ENCODE measurements at places on chromosomes 2 and 18.

DNA sequence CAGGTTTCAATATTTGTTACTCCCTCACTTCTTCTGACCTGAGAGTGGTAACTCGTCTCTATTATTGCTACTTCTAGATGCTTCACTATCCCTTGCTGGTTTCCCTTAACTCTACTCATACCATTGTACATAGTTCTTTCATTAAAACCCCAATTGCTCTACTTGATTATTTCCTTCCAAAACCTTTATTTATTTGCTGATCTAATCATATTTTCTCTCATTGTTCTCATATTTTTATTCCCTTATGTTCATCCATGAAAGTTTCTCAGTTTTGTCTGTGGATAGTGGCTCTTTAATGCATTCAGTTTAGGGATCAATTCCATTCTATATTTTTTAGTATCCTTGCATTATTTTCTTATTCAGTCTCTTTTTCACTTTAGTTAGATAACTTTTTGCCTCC is 42.1 kb downstream of the RND3 start:
- no peak for DNase-seq

- peak; percentile 72 for DNase-seq
These were observed 49.5 kb downstream of the C2orf42 start for GRCh38 chr2:70141212-70141901.

GRCh38 chr2:130808482-130809268 is 28.0 kb upstream of the ARHGEF4 start:
- no peak for DNase-seq

DNA sequence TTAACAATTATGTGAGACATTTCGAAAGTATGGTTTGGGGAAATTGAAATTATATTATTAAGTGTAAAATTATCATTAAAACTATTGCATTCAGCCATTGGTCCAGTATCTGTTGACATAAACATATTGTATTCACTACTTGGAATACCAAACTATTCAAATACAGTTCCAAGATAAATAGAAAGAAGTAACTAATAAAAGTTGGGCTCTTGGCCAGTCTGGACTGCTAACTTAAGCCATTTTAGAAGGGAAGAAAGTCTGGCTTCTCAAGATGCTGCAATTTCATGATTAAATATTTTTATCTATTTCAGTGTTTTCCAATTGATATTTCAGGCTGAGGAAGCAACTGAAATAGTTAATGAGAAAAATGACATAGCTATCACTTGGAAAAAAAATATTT is 109.8 kb upstream of the CHRNA1 start:
- no peak for DNase-seq

DNA sequence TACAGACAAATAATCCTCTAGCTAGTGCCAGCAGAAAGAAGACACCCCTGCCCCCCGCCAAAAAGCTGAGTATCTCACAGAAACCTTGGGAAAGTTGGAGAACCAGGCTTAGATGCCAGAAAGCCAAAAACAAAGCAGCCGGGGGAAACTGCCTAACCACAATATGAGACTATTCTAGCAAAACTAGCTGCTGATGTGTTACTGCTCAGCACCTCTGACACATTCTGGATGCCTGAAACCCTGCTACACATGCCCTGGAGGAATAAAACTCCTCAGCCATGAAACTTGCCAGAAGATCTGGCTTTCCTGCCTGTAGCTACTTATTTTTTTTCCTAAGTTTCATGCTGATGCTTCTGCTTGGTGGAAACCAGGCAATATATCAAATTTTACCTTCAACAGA is 122.7 kb upstream of the GCFC2 start:
- no peak for DNase-seq

Data from germinal center (tissue), 1 donor.